CD4-positive, alpha-beta memory T cell (primary cell): ENCODE measurements at places on chromosomes 6 and 20. TPM values are rescaled to one million over a fixed set of nuclear protein-coding genes. Genes with fewer than 3 reads are reported as not detected.

The GCM1 gene
- not detected for polyA plus RNA-seq

The TMEM74B gene
- polyA plus RNA-seq, result not detected

The SLC17A3 gene
- 0.75 TPM for polyA plus RNA-seq

GRCh38 chr6:49582529-49582928 lies 32.1 kb downstream of the C6orf141 start:
- no peaks in the 10 kb centered on the region for H3K4me1 ChIP-seq
- no peak for DNase-seq
- no peak overlapping the region for H3K4me3 ChIP-seq

The BNIP5 gene
- polyA plus RNA-seq, result not detected

The TMEM200A gene
- 2.6 TPM for polyA plus RNA-seq

DNA sequence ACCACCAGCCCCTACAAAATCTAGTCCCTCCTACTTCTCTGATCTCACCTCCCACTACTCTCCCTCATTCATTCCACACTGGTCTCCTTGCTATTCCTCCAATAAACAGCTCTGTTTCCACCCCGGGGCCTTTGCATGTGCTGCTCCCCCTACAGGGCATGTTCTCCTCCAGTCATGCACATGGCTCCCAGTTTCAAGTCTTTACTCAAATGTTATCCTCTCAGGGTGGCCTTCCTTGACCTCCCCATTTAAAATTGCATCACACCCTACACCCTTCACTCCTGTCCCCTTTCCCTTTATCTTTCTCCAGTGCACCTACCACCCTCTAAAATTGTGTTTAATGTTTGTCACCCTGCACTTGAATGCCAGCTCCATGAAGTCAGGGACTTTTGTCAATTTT lies 174.5 kb downstream of the MRPL14 start:
- H3K36me3 ChIP-seq, result no peaks in the 10 kb centered on the region
- no peak overlapping the region for H3K27ac ChIP-seq
- H3K27me3 ChIP-seq, result no peaks in the 10 kb centered on the region
- no peak overlapping the region for H3K4me3 ChIP-seq
- no peaks in the 10 kb centered on the region for H3K4me1 ChIP-seq
- DNase-seq, result no peak
